Hypothalamus (tissue), 51 donors: ENCODE measurements at places on chromosomes 5 and 9.

DNA sequence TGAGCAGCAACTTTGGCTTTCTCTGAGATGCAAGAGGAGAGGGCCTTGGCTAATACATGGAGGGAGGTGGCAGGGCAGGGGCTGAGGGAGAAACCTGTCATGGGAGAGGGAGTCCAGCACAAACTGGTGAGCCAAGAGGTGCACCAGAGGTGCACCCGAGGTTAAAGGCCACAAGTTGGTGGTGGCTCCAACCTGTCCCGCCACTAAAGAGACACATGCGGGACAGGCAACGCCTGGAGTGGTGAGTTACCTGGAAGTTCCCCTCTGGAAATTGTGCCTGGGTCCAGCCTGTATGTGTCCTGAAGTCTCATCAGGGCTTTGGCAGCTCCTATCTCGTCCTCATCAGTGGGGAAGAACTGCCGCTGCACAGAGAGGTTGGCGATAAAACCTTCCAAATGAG, 14.0 kb downstream of the P4HA2 start:
- DNase-seq: no peak

DNA sequence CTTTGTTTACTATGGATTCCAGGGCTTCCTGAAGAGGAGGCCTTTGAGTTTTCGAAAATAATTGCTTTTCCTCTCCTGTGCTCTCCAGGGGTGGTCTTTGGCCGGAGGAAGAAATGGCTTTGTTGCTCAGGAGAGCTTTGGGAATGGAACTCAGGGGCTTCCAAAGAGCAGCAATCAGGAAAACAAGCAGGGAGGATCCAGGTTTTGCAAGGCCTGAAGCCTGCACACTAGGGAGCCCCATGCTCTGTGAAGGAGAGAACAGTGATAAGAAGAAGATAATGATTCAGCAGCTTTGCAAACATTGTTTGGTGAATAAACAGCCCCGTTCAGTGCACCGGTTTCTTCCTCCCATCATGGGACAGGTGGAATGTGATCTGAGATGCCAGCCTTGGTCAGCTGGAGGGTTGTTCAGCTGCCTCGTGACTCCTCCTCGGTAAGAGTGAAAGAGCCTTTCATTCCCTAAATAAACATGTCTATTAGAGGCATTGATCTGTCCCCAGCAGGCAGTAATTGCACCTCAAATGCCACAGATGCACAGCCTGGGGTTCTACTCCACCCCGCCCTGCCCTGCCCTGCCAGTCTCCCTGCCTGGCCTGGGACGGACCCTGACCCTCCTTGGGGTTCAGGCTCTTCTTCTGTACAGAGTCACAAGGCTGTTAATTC, 11.5 kb upstream of the ALDH1B1 start:
- DNase-seq: no peak

DNA sequence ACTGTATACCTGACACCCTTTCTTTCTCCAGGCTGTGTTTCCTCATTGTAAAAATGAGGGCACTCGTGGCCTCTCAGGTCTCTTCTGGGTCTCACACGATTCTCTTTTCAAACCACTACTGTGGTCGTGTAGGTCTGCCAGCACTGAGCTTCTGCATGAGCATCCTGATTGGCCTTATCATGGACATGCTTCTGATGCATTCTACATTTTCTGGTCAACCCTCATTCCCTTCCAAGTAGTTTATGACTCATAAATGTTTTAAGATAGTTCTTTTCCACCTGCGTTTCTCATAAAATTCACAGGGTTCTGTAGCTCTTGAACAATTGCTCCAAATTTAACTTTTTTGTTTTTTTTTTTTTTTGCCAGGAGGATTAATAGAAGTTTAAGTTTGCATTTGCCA, 294.8 kb downstream of the KCTD16 start:
- no peak for DNase-seq

DNA sequence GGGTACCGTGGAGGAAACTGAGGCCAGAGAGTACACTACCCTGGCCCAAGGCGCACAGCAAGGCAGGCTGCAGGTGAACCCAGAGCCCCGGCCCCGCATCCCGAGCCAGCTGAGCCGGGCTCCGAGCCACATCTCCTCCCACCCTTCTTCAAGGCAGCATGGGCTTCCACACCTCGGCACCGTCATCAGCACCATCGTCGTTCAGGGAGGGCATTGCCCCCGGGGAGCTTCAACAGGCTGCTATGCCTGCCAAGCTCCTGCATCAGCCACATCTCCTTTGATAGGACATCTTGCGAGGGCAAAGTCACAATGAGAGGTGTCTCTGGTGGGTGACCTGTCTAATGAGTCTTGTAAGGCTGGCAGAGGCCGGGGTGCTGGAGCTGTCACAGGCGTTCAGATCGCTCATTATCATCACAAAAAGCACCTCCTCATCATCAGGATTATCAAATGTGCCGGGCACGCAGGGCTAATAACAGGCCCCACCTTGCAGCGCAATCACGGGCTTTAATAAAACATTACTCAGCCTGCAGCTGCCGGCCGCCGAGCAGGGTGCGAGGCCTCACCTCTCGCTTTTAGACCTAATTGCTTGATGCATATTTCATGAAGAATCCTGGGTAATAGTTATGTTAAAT, 20.0 kb upstream of the SLC25A51 start:
- no peak for DNase-seq

GRCh38 chr9:79196606-79197005, 375.2 kb upstream of the TLE4 start:
- no peak for DNase-seq

DNA sequence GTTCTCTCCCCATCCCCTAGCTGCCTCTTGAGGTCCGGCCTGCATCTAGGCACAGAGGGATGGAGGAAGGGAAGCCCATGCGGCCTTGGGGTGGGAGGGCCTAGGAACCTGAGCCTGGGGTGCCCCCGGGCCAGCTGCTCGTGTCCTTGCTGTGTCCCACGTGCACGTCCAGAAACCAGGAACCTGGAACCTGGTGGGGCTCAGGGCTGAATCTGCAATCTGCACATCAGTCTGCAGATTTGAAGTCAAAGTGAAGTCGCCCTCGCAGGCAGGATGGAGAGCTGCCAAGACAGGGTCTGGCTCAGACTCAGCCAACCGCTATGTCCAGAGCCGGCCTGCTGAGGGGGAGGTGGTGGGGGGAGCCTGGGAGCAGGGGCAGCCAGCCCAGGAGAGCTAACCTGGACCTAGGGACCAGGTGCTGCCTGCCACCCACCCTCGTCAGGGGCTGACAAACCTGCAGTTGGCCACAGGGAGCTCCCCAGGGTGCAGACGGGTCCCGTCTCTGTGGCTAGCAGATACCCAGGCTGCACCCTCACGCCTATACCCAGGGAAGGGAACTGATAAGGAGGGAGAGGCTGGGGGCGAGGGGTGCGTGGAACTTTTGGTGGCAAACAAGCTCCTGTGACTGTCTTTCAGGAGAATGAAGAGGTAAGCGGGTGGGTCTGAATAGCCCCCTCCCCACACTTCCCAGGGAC, 103.5 kb upstream of the SIMC1 start:
- no peak for DNase-seq

DNA sequence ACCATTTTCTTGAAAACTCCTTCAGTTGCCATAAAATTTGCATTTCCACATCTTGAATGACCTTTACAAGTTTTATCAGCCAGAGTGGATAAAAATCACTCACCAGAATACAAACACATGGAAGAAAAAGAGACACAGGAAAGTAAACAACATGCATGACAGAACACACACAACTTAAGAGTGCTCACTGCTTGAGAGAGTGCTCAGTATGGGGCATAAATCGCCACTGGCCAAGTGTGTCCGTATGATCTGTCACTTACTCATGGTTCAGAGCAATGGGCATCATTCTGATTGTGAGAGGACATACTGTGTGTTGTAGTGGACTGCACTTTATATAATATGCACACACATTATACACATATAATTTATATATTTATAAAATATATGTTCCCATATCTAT, 155.6 kb upstream of the NTRK2 start:
- DNase-seq: no peak

DNA sequence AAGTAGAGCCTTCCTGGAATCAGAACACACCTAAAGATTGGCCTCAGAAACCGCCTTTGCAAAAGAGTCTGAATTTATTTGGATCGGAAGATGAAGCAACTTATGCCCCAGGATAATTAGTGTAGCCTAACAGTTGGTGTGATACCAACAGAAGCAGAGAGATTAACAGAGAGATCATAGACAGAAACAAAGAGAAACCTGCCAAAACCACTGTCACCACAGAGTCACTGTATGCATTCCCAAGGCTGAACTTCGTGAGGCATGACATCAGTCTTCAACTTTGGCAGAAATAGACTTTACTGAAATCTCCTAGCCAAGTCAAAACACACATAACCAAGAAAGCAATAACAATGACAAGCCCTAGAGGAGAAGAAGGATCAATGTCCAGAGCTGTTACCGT, 361.8 kb downstream of the ELAVL2 start:
- no peak for DNase-seq

- DNase-seq: no peak
Measured at GRCh38 chr5:105409695-105410094, 1847.1 kb upstream of the NUDT12 start.

GRCh38 chr5:150596313-150596712, 44.1 kb upstream of the SYNPO start:
- DNase-seq: no peak

DNA sequence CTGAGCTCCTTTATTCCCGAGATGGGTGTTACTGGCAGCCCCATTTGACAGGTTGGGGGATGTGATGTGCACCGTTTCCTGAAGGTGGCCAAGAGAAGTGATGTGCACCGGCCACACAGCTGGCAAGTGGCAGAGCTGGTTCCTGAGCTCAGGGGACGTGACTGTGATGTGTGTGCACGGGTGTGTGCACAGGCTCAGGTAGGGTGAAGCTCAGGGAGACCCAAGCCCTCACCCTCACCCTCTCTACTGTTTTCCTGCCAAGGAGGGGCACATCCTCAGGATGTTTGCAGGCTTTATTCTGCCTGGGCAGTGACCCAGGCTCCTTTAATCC, 56.6 kb downstream of the WWC1 start:
- DNase-seq: no peak

GRCh38 chr5:68995845-68996545, 97.8 kb upstream of the SLC30A5 start:
- no peak for DNase-seq

GRCh38 chr5:34811706-34812105, 27.3 kb upstream of the TTC23L start:
- no peak for DNase-seq

GRCh38 chr5:157978061-157978460, 119.1 kb upstream of the CLINT1 start:
- DNase-seq: no peak

GRCh38 chr9:95349091-95350038, 31.9 kb upstream of the FANCC start:
- DNase-seq: no peak

GRCh38 chr9:4639420-4639819, 22.7 kb upstream of the PLPP6 start:
- no peak for DNase-seq

DNA sequence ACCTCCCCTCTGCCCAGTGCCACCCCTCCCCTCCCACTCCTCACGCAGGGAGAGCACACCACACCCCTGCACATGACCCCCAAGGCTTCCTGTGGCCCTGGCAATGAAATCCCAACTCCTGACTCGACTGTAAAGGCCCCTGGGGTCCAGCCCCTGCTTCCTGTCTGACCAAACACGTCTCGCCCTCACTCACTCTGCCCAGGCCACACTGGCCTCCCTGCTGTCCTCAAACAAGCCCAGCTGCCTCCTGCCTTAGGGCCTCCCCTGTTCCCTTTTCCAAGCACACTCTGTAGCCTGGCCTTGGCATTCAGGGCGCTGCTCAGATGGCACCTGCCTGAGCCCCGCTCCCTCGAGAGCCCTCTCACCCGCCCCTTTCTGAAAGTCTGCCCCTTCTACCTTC, 42.4 kb downstream of the HK3 start:
- no peak for DNase-seq

- DNase-seq: no peak
Measured at GRCh38 chr5:110815916-110816605, 77.3 kb downstream of the SLC25A46 start.

DNA sequence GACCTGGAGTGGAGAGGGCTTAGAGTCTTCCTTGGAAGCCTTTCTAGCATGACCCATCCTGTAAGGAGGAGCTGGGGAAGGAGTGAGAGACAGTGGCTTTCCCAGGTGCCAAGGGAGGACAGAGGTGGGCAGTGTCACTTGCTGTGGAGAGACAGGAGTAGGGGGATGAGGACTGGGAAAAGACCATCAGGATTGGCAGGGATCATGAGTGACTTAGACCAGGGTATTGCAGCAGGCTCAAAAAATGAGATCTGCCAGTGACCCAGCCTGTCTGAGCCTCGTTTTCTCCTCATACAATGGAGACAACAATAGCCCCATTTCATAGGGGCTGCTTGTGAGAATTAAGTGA, 2.4 kb downstream of the TMOD1 start:
- no peak for DNase-seq

GRCh38 chr9:89805571-89806292, 200.9 kb downstream of the GADD45G start:
- no peak for DNase-seq

- DNase-seq: no peak
Measured at GRCh38 chr9:89984214-89984613, 379.4 kb downstream of the GADD45G start.

- DNase-seq: no peak
Measured at GRCh38 chr5:131265311-131265803, 1.5 kb downstream of the CDC42SE2 start.

DNA sequence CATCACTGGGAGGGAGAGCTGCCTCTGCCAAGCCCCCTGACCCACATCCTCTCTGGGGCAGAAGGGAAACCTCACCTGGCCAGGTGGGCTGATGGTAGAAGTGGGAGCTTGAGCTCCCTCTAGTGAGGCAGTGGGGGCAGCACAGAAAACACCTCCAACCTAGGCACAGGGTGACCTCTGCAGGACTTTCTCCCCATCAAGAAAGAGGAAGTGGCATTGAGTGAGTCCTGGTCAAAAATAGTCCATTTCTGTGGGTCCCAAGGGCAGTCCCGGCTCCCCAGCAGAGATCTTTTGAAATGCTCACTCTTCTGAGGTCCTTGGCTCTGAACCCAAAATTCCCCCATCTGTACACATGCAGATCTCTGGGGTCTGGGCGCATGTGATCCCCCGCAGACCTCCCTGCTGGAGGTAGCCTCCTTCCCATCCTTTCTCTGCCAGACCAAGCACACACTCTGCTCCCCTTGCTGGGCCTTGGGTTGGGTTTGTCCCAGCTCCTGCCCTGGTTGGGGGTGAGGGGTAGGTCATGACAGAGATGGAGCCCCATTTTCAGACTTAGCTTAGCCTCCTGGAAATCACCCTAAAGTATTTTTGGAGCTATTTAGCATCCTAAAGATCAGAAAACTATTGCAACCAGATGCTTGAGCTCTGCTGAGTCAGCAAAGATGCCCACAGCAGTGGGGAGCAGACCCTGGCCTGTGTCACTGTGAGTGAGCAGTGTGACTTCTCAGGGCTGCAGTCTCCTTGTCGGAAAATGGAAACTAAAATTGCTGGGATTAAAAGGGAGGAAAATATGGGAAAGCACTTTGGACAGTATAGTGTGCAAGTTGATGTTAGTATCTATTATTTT, 41.6 kb upstream of the LCP2 start:
- DNase-seq: no peak

GRCh38 chr5:7245121-7245651, 150.8 kb upstream of the ADCY2 start:
- no peak for DNase-seq

GRCh38 chr5:172010278-172010677, 3.8 kb upstream of the FBXW11 start:
- no peak for DNase-seq
